Lung microvascular endothelial cell (primary cell): ENCODE measurements at places on chromosomes 12 and 14.

- no peak for DNase-seq
These were observed 4.3 kb downstream of the OR4E1 start for GRCh38 chr14:21669284-21669683.

- DNase-seq: no peak
These were observed 34.7 kb downstream of the PTGER2 start for GRCh38 chr14:52348776-52349175.

GRCh38 chr12:79935624-79936345 is 888 bp upstream of the PPP1R12A start:
- DNase-seq: peak; percentile 43

GRCh38 chr14:26820572-26820971 is 222.7 kb upstream of the NOVA1 start:
- DNase-seq: no peak

- DNase-seq: no peak
These were observed 6.0 kb downstream of the TMEM260 start for GRCh38 chr14:56585461-56586084.

DNA sequence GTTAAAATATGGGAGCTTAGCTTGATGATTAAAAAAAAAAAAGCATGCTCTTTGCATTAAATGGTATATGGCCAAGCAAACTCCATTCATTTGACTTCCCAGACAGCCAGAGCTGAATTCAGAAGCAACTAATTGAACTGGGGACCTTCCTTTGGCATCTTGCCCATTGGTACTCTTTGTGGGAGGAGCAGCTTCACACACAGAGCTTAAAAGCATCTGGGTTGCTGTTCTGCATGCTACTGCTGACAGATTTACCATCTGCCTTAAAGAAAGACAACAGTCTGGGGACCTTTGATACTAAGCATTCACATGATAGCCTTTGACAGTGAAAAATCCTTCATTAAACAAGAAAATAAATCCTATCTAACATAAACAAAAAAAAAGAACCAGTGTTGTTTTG is 977.9 kb downstream of the TMTC2 start:
- DNase-seq: no peak

DNA sequence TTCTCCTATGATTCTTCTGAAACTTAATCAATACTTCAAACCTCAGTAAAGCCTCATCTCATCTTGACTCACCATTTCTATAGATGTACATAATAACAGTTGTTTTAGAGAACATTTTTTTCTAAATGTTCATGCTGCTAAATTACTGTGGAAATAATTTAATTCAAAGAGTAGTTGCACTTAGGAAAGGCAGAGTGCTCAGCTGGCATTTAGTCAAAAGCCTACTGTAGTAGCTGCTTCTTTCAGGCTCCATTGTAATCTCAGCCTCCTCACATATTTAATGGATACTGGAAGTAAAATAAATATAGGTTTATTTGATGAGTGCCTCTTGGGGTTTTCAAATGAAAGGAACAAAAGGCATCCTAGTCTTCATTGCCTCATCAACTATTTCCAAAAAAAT is 325.0 kb downstream of the CCER1 start:
- no peak for DNase-seq

DNA sequence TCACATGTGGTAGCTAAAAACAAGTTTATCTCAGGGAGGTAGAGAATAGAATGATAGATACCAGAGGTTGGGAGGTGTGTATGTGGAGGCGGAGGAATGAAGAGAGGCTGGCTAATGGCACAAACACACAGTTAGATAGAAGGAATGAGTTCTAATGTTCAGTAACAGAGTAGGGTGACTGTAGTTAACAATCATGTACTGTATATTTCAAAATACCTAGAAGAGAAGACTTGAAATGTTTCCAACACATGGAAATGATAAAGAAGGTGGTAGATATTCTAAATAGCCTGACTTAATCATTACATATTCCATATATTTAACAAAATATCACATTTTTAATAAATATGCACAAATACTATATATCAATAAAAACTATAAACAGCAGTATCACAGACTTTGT is 8.9 kb upstream of the IFNG-AS1 start:
- DNase-seq: no peak

- DNase-seq: no peak
These were observed 103.5 kb downstream of the MED13L start for GRCh38 chr12:116174006-116174405.

GRCh38 chr14:90191154-90191553 is 65.2 kb upstream of the PSMC1 start:
- no peak for DNase-seq

DNA sequence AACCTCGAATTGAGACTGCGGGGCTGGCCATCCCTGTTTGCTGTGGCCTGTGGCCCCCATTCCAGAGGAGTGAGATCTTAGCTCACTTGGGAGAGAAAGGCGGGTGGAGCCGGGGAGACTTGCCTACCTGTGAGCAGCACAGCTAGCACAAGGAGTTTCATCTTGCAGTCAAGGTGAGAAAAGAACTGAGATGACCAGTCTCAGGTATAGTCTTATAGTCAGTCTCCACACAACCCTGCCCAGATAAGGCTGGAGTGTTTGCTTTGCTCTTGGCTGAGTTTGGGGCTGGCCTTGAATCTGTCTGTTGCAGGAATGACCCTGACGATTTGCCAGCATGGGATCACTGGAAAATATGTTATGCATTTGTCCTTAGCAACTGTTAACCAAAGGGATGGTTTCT is at the start of gene PLA2G1B:
TSS of gene PLA2G1B (minus strand) at position 187 of the 400 bp plus-strand sequence. CDS start at position 161, 26 bp downstream.
- no peak for DNase-seq

DNA sequence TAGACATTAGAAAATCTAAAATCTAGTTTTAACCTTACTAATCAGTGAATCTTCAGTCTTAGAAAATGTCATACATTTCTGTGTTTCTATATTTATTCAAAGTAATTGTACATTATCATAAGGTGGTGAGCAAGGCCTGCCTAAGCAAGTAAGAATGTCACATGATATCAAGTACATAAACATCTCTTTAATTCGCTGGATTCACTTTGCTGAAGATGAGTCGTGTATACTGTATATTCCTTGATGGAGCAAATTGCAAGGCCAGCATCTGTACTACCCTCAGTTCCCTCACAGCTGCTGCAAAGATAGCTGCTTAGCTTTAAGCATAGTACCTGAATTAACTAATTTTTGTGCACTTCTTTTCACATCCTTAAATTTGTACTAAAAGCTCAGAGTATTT is 8.5 kb upstream of the AK7 start:
- no peak for DNase-seq

GRCh38 chr12:57058454-57058853 is 8.5 kb upstream of the MYO1A start:
- no peak for DNase-seq

GRCh38 chr12:104877103-104877705 is 80.9 kb downstream of the SLC41A2 start:
- peak; percentile 56 for DNase-seq

DNA sequence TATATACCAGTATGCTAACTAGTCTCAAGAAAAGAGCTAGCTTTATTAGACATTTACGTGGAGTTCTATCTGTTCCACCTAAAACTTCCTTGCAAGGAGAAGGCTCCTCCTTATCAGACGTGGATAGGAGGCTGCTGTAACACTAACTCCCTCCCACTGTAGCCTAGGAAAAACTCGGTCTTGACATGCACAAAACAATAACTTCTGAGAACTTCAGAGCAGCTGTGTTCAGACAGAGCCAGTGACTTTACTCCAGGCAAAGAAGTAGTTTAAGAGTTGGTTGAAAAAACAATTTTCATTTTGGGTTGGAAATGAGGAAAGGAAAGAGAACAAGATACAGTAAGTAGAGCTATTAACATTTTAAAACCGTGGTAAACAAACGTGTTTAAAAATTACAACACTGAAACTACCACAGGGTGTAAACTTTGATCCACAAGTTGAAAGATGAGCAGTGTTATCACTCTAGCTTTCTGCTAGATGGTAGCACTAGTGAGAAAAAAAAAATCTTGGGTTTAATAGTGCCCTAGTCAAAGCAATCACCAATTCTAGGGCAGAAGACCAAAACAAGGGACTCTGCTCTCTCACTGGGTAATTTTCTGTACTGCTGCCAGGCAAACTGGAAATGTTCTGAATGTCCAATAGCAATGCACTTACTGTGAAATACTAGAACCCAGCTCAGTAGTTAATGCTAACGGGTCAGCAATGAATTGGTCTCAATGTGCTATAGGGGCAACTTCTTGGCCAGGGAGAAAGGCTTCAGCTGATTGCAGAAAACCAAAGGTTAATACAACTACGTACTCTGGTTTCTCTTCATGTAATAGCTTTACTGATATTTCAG is 2.4 kb downstream of the ATF7 start:
- DNase-seq: peak; percentile 61

GRCh38 chr12:45540661-45541341 is 188.7 kb upstream of the ARID2 start:
- DNase-seq: no peak

GRCh38 chr14:61690039-61690438 is 5.3 kb upstream of the HIF1A start:
- no peak for DNase-seq

- no peak for DNase-seq
These were observed 1.6 kb downstream of the C12orf42 start for GRCh38 chr12:103494051-103494733.

- DNase-seq: no peak
These were observed 55.5 kb downstream of the PPM1A start for GRCh38 chr14:60304509-60304908.

DNA sequence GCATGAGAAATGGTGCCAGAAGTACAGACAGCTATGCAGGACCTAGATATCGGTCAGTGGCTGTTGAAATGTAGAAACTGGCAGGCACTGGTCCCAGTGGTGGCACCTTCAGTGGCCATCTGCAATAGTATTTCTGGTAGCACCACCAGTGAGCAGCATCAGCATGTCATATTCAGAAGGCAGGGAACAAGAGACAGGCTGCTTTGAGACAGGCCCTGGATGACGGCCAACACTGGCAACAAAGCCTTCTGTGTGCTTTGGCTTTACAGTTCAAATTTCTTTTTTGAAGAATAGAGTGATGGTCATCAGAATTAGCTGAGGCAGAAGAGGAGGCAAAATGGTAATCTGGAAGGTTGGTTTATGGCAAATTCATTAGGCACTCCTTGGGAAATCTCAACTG is 273.4 kb upstream of the SLC16A7 start:
- no peak for DNase-seq

DNA sequence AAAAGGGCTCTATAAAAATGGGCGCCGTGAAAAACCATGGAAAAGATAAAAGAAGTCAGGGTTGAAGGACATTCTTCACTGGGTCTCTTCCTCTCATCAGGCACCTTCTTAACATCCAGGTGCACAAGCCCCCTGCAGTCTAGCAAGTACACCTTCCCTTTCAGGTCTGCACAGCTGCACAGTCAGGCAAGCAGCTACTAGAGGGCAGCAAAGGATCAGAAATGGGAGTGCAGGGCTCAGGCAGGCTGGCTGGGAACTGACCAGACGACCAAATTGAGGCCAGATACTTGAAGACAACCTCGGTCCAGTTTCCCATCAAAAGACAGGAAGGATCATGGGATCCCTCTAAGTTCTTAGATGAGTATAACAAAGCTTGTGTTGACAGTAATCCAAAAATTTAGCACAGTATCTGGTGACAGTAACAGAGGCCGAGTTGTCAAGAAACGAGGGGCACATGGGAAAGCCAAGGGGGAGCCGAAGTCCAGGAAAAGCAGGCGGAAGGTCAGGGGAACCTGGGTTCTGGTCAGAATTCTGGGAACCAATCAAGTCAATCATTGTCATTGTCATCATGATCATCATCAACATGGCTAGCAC is 10.1 kb upstream of the GRIP1 start:
- DNase-seq: peak; percentile 23

- DNase-seq: peak; percentile 72
These were observed 331.6 kb downstream of the PCNX1 start for GRCh38 chr14:71238835-71239234.

GRCh38 chr14:44149597-44149996 is 357.5 kb downstream of the FSCB start:
- DNase-seq: no peak

DNA sequence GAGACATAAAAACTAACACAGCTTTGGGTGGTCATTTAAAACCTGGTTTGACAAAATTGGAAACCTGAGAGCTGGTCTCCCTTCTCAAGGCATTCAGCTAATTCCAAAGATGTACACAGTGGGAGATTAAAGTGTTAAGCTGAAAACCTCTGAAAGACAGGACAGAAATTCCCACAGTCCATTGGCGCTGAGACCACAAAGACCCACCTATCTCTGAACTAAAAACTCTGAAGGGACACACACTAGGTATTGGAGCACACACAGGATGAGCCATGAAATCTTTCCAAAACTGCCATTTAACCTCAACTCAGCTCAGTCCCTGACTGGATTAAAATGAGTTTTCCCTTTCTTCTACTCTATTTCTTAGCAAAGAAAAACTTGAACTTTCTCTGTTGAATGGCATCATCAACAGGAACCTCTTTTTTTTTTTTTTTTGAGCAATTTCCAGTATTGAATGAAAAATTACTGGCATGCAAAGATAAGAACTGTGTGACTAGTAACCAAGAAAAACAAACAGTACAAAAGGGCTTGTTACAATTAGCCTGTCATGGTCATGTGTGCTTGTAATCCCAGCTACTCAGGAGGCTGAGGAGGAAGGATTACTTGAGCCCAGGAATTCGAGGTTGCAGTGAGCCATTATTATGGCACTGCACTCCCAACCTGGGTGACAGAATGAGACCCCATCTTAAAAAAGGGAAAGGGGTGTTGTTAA is 82.4 kb downstream of the IPO8 start:
- peak; percentile 70 for DNase-seq

DNA sequence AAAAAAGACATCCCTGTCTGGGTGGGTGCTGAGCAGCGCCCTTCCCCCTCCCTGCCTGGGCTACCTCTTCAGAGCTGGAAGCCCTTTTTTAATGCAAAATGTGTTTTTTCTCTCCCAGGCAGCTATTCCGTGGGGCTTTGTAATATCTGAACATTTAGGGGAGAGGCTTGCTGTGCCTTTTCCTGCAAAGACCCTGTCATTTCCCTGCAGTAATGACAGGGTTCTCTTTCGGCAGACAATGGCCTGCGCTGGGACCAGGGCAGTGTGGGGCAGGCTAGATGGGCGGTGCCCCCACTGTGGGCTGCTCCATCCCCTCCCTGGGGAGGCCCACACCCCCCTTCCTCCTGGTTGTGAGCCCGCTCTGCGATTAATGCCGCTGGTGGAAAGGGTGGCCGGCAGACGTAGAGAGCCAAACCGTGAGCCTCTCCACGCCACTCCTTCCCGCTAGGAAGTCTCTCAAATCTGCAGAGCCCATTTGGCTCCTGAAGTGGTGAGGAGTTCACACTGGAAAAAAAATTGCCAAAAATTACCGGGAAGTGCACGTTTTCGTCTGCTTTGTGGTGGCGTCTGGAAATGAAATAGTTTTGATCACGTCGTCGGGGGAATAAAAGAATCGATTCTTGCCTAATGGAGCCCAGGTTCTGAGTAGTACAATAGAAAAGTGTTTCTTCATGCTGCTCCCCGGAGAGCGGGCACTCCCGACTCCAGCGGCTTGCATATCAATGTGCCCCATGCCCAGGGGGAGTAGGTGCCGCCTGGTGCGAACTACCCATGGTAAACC is 31.5 kb downstream of the KIF26A start:
- DNase-seq: no peak
